ENCODE measurements at places on chromosomes 1 and 21.
A peak's percentile ranks its signal among the peaks of the same experiment; 100 is the strongest.

DNA sequence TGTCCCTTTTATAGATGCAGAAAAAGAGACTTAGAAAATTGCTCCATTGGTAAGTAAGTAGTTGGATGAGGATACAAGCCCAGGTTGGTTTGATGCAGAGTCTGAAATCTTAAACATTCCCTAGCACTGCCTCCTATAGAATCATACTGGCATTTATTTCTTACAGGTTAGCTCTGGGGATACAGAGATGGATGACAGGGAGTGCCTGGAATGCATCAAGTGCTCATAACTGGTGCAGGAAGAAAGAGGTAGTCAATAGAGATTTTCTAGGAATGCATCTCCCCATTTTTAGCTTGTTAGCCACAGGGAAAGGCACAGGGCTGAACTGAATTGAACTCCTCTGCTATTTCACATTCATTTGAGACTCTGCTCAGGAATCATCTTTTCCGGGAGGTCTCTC lies 269.0 kb upstream of the USP24 start:
- no peak overlapping the region for H3K4me3 ChIP-seq
- no peaks in the 10 kb centered on the region for H3K27me3 ChIP-seq
- no peak for DNase-seq
- no peak overlapping the region for H3K27ac ChIP-seq

GRCh38 chr1:99438656-99439230 lies 174.5 kb downstream of the PLPPR4 start:
- H3K36me3 ChIP-seq, result no peaks in the 10 kb centered on the region
- H3K27me3 ChIP-seq, result no peaks in the 10 kb centered on the region
- DNase-seq, result no peak

DNA sequence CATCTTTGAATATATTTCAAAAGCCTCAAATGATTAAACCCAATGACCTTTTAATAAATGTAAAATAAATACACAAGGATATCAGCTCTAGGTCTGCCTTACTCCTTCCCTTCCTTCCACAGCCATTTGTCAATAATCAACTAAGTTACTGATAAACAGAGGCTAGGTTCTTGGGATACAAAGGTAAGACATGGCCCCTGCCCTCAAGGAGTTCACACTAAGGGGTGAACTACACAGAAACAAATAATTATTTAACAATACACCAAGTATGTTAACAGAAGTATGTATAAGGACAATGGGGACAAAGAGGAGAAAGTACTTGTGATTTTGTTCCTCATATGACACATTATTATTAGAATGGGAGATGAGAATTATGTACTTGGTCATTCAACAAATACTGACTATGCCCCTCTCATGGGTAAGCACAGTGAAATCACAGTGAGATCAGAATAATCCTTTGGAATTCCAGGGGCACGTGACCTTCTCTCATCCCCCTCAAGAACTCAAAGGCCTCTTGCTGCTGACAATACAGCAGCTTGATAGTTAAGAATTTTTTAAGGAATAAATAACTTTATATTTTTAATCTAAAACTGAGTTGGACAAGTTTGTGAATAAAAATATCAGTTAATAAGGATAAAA lies 40.2 kb downstream of the ATP1B1 start:
- H3K27ac ChIP-seq, result no peak overlapping the region
- H3K4me1 ChIP-seq, result no peaks in the 10 kb centered on the region
- H3K4me3 ChIP-seq, result no peak overlapping the region
- DNase-seq, result peak; percentile 9
- H3K36me3 ChIP-seq, result no peaks in the 10 kb centered on the region
- no peaks in the 10 kb centered on the region for H3K27me3 ChIP-seq

DNA sequence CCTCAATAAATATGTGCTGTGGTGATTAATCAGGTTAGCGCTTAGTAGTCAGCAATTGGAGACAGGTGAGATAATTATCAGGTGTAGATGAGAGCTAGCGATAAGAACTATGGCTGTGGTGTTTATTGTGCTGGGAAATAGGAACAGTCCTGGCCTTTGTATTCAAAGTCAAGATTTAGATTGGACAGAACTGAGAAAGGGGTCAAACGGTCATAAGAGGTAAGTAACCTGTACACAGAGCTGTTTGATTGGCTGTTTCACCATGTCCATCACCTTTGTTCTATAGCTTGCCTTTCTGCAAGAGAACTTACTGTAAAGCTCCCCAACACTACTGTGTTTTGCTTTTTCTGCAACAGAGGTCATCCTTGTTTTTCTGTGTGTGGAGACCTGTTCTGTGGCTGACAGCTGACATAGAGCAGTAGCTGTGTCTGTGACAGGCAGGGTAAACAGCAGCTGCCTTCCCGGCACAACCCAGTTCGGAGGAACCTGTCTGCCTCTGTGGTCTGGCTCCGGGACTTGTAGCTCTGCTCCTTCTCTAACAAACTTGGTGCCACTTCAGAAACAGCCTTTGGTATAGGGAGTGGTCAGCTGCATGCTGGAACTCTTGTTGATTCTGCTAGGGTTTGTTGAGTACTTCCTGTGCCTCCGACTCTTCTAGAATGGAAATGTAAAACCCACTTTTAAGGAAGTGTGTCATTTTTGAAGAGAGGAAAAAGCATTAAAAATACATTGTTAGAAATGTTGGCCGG lies 21.1 kb upstream of the CDC42 start:
- H3K27me3 ChIP-seq, result no peaks in the 10 kb centered on the region
- peaks cover under 1% of the 10 kb centered on the region for H3K4me1 ChIP-seq

DNA sequence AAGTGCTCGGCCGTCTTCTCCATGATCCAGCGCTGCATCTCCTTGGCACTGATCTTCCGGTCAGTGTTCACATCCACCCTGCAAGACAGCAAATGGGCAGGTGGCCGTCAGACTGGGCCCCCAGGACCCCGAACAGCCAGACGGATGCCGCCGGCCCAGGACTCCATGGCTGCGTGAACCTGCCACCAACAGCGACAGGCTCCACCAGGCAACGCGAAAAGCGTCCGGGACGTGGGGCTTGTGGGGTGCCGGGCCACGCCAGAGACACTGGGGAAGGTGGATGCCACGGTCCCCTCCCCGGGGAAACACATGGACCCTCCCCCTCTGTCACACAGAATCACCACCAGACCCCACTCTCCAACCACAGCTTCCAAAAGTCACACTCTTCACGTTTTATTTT lies 7.9 kb downstream of the SDF4 start:
- DNase-seq, result no peak
- H3K4me1 ChIP-seq, result no peaks in the 10 kb centered on the region
- no peak overlapping the region for H3K4me3 ChIP-seq
- no peaks in the 10 kb centered on the region for H3K27me3 ChIP-seq

- H3K27me3 ChIP-seq, result no peaks in the 10 kb centered on the region
- peaks cover 29% of the 10 kb centered on the region for H3K36me3 ChIP-seq
- H3K4me3 ChIP-seq, result no peak overlapping the region
- H3K27ac ChIP-seq, result no peak overlapping the region
Measured at GRCh38 chr1:31625561-31626222, 8.2 kb downstream of the HCRTR1 start.

GRCh38 chr1:182426442-182427430 lies 23.2 kb upstream of the RGSL1 start:
- no peak overlapping the region for H3K4me3 ChIP-seq
- no peaks in the 10 kb centered on the region for H3K36me3 ChIP-seq
- H3K4me1 ChIP-seq, result no peaks in the 10 kb centered on the region
- DNase-seq, result no peak
